ENCODE measurements at places on chromosomes 12 and 14.

- no peak for DNase-seq
Observed at GRCh38 chr12:32178341-32179010, 71.8 kb downstream of the BICD1 start.

DNA sequence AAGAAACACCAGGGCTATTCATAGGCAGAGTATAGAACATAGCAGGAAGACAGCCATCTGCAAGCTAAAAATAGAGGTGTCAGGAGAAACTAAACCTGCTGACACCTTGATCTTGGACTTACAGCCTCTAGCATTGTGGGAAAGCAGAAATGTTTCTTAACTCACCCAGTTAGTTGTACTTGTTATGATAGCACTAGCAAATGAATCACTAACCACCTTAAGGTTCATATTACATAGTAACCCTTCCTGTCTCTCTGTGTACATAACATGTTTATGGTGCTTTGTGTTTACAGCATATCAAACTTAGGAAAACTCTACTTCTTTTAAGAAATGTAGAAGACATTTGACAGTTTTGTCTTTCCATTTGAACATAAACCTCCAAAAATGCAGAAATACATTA is 1031.3 kb downstream of the FSCB start:
- peak; percentile 0 for DNase-seq

DNA sequence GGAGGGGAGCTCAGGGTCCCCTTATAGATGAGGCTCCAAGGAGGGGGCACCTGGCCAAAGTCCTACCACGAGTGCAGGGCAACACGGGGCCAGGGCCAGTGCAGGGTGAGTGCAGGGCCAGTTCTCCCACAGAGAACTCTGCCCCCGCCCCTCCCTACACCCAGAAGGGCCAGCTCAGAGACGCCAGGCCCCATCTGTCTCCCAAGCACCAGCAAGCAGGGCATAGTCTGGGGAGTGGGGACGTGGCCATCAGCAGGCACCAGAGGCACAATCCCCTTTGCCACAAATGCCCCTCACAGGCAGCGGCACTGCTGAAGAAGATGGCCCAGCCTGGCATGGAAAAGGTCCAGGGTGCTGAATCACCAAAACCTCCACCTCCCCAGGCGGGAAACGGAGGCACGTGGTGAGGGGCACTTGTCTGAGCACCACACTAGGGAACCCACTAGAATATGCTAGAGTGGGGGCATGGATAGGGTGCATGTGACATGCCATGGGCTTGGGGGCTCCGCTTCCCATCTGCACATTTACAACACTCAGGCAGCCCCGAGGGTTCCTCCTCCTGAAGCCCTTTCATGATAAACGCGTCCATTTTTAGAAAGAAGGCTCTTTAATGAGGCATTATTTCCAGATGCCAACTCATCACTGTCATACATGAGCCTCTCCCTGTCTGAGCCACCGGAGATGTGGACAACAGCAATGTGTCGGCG is 17.8 kb downstream of the CCDC85C start:
- DNase-seq: no peak

- DNase-seq: peak; percentile 88
Observed at GRCh38 chr12:569803-570434, 93.3 kb downstream of the NINJ2 start.

DNA sequence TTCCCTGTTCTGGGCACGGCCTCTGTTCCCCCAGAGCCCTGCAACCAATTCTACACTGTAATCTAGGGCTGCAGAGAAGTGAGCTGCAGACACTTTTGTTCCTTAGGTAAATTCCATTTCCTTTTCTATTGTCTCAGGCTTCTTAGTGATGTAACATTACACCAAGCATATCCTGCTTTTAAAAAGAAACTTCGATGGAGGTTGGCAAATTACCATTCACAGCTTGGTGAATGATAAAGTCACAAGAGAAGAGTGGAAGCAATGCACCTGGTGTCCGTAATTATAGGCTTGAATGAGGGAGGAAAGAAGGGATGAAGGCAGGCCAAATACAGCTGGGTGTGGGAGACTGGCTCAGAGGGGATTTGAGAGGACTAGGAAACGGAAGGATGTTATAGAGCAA is 68.6 kb downstream of the PPM1A start:
- no peak for DNase-seq

DNA sequence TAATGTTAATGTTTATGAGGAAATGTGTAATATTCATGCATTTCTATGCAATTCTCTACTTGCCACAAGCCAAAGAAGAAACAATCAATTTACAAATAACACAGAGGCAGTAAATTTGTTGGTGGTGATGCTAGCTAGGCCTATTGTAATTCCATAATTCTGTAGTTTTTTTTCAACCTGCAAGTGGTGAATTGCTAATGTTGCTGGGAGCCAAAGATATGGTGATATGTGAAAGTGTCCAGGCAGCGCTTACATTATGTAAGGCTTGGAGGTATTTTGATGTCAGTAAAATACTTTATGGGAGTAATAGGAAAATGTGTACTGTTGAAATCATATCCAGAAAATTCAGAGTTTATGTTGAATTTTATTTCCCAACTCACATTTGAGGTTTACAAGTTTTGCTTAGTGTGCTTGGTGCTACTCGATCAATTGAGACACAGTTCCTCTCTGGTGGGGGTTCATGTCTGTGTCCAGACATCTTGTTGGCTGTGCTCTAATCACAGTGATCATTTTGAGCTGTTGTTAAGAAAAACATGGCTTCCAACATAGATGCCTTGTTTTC is 23.2 kb downstream of the TMTC2 start:
- no peak for DNase-seq

DNA sequence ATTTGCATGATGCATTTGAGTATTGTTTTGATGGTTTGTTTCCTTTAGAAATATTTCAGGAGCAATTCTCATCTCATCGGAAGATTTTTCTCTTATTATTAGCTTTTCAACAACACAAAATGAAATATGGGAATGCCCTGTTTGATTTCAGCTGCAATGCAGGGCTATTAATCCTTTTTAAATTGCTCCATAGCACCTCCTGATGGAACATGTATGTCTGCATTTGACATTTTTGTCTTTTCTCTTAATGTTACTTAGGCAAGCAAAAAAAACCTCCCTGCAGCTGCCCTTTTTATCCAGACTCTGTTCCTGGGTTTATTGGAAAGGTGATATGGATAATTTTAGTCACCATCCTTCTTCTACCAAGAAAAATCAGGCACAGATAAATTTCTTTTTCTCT is 895.8 kb downstream of the RPS29 start:
- DNase-seq: no peak

DNA sequence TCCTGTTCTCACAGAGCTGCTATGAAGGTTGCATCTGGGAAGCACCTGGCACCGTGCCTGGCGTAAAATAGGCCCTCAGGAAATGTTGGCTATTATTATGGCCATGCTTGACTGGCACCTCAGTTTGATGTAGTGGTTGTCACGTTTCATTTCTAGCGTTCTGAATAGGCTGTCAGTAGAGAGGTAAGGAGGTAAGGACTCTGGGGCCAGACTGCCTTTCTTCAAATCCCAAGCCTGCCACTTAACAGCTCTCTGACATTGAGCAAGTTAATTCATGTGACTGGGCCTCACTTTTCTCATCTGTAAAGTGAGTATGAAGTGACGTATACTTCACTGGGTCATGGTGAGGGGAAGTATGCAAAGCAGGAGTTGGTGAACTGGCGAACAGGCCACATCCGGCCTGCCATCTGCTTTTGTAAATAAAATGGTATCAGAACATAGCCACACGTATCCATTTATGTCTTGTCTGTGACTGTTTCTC is 196.2 kb downstream of the CACNA1C start:
- DNase-seq: no peak

DNA sequence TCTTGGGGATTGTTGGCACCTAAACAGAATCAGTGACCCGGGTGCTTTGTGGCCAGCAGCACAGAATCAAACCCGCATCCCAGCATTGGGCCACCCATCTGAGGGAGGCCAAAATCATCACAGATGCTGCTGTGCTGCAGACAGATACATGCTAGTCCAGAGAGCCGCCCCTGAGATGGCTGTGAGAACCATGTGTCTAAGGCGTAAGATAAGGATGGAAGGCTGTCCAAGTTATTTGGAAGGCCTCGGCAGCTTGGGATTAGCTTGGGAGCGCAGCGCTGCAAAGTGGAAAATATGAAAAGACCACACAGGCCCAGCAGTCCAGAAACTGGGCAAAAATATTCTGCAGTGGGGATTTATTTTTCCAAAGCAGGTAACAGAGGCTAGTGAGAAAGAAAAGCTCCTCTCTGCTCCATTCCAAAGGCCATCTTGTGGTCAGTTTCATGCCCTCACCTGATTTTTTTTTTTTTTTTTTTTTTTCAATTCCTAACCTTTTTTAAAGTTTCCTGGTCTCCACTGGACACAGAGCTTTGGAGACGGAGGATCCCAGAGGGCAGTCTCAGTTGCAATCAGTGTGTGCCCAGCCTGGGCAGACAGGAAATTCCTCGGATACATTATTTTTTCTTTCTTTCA is 178.9 kb upstream of the BCL2L14 start:
- no peak for DNase-seq

DNA sequence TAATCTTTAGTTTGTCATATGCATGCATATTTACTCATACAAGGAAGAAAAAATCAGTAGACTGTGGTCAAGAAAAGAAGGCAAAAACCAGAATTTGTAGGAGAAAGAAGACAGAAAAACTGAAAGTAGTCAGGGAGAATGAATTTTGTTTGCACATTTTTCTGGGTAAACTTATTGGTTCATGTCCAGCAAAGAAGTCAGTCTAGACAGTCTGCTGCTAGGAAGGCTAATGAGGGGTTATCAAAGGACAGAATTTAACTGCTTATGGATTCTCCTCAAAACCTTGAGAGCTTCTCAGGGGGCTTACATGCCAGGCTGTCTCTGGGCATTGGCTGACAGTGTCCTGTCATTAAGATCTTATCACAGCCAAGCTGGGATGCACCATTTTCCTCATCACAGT is 293.9 kb downstream of the RPAP3 start:
- DNase-seq: no peak

DNA sequence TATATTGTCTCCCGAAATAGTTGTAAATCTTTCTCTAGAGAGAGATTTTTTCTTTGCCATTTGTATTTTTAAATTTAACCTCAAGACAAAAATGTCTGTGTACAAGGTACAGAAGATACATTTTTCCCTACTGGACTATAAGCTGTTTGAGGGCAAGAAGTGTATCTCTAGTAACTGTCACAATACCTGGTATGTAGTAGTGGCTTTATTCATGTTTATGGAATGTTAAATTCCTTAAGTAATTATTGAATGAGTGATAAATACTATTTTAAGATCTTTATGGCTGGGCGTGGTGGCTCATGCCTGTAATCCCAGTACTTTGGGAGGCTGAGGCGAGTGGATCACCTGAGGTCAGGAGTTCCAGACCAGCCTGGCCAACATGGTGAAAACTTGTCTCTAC is 24.4 kb upstream of the CDK17 start:
- no peak for DNase-seq

DNA sequence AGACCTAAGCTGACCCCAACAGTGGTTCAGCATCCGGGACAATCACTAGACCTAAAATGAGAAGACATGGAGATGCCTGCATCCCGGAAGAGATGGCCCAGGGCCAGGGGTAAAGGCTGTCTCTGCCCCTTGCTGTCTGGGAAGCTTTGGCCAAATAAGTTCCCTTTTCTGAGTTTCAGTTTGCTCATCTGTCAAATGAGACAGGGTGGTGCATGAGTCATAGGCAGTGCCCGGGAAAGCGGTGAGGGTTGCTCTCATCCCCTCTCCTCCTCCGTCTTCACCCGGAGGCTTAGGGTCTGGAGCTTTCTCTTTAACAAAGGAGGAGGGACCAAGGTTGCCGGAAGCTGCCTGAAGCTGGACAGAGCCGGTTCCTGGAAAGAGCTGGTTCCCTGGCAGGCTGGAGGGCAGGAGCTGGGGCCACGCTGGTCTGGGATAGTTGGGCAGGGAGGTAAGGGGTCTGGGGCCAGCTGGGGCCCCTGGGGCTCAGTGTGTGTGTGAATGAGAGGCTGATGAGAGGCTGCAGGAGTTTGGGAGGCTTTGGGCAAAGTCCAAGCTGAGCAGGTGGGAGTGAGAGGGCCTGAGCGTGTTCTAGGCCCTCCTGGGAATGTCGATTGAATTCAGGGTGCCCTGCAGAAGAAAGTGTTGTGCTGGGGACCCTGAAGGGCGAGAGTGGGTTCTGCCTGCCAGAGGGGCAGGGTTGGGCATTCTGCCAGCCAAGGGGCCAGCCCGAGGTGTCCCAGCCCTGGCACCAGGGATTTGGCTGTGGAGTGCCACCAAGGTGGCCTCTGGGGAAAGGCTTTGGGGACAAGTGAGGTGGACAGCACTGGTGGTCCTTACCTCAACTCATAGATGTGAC is at the start of gene SDSL:
SDSL (plus strand) TSS at position 351 of the 856 bp plus-strand sequence. CDS start 5,603 bp downstream, outside the sequence.
- DNase-seq: peak; percentile 91

DNA sequence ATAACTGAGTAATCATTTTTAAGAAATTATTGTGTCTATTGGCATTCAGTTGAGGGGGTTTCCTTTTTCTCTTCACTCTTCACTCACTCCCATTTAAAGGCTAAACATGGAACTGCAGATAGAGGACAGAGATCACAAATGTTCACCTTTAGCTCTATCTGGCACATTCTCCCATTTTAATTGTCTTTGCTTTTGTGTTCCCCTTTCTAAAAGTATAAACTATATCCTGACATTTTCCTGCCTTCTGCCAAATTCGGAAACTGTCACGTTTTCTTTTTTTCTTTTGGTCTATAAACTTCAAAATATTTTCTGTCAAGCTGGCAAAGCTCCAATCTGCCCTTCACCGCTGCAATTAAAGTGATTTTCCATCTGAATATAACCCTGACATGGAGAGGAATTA is 219.8 kb upstream of the CDKN3 start:
- DNase-seq: no peak

- no peak for DNase-seq
Observed at GRCh38 chr14:83441801-83442200, 1908.1 kb upstream of the SEL1L start.

DNA sequence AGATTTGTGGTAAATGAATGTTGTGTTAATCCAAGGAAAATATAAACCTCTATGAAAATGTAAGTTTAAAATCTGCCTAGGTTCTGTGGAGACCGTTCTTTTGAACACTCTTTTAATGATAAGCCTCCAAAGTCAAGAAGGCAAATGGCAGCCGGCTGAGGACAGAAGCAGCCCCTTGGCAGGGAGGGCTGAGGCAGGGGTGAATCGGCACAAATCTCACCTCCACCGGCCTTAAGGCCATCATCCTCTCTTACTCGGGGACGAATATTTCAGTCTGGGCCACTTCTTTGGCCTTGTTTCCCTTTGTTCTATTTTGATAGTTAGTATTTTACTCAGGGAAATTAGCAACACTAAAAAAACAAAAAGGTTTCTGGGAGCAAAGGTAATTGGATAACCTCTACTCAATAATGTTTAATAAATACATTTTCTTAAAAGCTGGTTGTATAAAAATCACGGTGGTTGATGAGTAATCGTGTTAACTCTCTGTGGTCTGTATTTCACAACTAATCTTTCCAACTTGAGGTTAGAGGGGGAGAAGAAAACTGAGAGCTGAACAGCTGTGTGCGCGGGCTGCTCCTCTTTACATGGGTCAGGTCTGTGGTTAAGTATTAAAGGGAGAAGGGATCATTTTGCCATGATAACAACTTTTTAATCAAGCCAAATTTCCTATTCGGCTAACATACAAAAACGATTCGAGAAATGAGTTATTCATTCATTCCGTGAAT is 18.6 kb downstream of the LGMN start:
- DNase-seq: peak; percentile 30

DNA sequence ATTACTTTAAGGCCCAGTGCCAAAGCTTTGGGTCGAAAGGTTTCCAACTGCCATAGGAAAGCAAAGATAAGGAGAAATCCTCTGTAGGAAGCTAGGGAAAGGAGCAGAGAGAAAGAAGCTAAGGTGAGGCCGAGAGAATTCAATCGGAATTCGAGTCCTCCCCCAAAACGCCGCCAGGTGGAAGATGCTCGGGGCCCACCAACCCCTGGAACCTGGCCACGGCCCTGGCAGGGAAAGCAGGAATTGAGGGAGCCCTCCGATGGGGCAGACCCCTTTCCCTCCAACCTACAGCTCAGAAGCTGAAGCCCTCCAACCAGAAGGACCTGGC is 498 bp downstream of the GMFB start:
- DNase-seq: peak; percentile 35
